ENCODE measurements at places on chromosomes 12 and 14. TPM values are rescaled to one million over a fixed set of nuclear protein-coding genes. Genes with fewer than 3 reads are reported as not detected.

GRCh38 chr12:115481141-115481540 is 796.4 kb downstream of the MED13L start:
- no peak for DNase-seq

P2RX4 gene
- total RNA-seq: 3.4 TPM

DNA sequence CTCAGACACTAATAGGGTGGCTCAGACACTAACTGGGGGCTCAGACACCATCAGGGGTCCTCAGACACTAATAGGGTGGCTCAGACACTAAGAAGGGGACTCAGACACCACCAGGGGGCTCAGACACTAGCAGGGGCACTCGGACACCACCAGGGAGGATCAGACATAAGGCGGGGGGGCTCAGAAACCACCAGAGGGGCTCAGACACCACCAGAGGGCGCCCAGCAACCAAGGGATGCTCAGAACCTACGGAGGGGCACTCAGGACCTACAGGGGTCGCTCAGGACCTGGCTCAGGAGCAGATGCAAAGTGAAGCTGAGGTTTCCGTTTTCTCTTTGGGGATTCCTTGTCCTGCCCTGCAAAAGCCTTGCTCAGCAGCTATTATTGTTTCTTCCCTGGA is 448.5 kb downstream of the TMEM121 start:
- no peak for DNase-seq

DNA sequence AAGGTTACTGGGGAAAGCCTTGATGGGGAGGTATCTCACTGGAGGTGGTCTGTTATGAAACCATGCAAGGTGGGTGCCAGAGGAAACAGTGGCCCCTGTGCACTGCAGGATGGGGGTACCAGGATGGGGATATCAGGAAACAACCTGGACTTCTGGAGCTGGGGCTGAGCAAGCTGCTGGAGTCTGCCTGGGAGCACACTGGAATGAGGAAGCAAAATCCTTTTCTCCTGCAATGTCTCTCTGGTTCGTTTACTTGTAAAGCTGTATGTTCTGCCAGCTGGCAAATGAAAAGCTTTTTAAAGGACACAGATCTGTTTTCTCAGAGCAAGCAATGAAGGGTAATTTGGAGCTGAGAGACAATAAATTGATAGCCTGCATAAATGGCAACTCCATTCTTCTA is 23.2 kb upstream of the SERPINA1 start:
- no peak for DNase-seq

NPFF gene
- total RNA-seq: not detected

DNA sequence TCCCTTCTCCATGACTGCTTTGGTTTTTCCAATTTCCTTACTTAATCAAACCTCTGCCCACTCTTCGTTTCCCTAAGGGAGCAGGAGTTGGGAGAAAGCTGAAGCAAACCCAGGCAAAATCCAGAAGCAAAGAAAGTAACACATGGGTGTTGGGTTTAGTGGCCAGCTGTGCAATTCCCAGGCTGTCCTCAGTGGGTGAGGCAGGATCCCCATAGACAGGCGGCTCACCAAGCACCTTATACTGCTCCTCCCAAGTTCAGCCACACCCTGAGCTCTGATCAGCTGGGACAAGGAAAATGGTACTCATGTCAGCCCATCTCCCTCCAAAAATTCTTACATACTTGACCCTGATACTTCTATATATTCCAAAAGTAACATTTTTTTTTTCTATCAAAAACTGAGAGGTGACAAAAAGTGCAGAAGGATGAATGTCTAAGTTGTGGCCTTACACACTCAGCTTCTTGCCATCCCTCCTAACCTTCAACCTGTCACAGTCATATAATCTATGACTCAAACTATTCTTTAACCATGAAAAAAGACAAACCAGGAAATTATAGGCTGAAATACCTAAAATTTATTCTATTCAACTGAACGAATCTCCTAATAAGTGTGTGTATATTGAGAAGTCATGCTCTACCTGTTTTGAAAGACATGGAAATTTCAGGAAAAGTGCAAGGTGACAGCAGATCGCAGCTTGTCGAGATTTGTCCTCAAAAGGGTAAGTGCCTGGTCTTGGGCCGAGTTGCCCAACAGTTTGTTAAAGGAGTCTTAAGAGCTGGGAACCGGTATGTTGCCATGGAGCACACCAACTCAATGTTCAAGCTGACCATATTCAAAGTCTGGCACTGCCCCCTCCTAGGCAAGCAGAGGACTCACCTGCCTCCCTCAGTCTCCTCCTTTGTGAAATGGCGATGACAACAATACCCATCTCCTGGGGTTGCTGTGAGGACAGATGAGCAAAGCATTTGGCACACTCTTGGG is 17.6 kb upstream of the ZFP36L1 start:
- no peak for DNase-seq

C12orf60 gene
- total RNA-seq: 1.1 TPM

BTBD6 gene
- 75.3 TPM for total RNA-seq

GRCh38 chr12:91980389-91980821 is 165.2 kb downstream of the BTG1 start:
- DNase-seq: no peak

DNA sequence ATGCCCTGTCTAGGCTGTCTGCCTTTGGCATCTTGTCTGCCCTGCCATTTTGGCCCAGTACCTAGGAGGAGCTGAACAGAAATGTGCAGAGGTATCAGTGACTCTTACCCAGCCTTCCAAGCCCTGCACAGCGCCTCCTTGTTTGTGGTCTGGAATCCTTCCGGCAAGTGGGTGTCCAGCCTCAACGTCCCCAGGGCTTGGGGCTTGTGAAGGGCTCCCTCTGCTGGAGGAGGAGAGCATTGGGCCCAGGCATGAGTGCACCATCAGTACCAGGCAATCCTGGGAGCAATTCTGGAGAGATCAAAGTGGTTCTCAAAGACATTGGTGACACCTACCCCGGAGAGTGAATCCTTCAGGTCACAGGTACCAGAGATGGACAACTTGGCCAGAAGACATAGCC is 2.4 kb upstream of the TCL1B start:
- DNase-seq: no peak
